T-helper 22 cell (primary cell): ENCODE measurements at places on chromosomes 13 and 19.

GRCh38 chr13:22594041-22594440 is 586.7 kb upstream of the SGCG start:
- no peak for DNase-seq

DNA sequence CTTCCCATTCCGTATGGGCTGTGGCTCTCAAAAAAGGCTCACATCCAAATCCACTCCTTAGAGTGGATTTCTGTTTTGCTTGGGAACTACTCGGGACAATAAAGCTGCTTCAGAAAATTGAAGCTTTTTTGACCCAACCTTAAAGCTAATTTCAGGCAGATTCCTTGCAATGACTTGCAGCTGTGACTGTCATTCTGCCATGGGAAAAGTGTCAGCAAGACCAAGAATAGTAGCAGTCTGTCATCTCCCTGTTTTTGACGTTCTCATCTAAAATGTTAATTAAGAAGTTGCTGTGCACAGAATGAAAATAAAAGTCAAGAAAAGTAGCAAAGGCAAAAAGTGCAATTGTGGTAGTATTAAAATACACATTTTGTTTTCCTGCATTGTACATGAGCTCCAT is 304.7 kb downstream of the COG6 start:
- DNase-seq: no peak

DNA sequence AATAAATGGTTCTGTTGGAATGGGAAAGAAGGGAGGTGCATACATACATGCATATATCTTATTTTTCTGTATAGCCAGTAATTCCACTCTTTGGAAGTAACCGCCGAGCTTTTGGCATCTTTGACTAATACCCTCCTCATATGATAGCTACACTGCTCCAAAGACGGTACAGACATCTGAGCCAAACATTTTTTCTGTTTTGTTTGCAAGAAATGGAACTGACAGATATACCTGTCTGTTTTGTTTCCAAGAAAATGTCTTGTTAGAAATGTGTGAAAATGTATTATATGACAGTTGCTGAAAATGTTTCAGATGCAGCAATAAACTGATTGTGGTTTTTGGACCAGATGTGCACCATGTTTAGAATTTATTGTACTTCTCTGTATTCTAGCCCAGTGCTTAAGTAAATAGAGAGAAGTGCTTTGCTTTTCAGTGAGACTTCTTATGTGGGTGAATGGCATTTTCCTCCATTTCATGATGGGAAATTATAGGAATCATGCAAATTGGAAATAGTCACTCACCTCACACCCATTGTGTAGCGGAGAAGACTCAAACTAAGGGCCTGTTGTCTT is 396.9 kb downstream of the KCNRG start:
- DNase-seq: no peak

DNA sequence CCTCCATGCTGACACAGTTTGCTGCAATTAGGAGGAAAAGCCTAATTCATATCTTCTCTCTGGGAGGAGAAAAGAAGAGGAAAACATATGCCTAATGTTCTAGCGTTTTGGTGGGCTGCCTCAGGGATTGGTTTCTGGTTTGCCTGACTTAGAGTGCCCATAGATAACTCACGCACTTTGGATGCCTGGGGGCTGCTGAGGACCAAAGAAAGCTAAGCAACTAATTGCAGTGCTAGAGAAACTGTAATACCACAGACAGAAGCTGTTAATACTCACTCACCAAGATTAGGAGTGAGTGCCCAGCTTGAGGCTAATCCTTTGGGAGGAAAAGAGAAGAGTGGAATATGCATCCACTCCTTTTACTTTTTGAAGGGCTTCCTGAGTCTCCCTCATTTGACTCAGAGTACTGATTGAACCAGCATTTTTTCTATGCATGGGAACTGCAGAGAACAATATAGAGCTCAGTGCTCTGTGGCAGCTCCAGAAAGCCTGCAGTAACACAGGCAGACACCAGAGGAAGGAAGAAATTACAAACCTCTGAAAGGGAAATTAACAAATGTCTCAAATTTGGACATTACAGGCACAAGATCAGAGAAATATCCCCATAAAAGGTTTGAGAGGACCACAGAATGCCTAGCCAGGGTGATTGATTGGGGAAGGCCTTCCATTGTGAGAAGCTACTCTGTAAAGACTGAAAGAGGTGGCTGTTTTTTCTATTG is 666.4 kb downstream of the OLFM4 start:
- no peak for DNase-seq

- DNase-seq: no peak
Observed at GRCh38 chr13:106234636-106235035, 300.8 kb downstream of the EFNB2 start.

DNA sequence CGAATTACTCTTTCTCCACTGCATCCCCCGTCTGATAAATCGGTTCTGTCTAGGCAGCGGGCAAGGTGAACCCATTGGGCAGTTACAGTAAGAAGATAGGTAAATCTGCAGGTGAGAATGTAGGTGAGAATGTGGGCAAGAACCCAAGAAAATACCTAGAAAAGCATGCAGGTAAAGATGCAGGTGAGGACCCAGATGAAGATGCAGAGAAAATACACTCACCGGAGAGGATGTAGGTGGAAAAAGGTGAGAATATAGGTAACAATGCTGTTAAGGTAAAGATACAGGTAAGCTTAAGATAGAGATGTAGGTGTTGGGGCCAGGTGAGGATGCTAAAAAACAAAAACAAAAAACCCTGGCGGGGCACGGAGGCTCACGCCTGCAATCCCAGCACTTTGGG is 6.3 kb upstream of the TNFSF14 start:
- DNase-seq: no peak
